IPS DF 6.9 (cell line): ENCODE measurements at places on chromosomes 13 and 19.
A peak's percentile ranks its signal among the peaks of the same experiment; 100 is the strongest.

GRCh38 chr19:31126236-31126635 lies 223.0 kb downstream of the TSHZ3 start:
- no peak for DNase-seq

- no peak for DNase-seq
Observed at GRCh38 chr13:109803825-109804224, 17.4 kb upstream of the IRS2 start.

DNA sequence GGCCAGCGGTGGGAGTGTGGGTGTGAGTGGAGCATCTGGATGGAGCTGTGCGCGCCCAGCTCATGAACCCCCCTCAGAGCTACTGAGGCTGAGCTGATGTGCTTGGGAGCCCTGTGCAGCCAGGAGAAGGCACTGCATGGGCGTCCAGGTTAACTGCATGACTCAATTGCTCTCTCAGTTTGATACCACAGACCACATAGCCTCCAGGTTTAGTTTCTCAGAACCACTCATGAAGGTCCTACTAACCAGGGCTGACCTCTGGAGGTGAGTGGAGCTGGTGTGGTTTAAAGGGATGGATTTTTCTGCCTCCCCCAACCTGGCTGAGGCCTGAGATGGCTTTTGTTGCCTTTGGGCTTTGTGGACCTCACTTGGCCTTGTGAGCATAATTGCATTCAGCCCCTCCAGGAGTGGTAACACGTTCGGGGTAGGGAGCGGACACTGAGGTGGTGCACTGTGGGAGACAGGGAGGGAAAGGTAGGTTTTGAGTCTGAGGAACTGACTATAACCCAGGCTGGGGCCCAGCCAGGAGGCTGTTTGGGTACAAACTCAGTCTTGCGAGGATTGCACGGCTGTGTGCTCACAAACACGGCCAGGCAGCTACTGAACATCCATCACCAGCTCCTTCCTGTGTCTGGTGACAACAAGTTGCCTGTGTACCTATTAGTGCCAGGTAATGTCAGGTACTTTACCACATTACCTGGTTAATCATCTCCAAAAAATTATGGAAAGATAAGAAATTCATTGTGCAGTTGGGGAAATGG lies 97.5 kb downstream of the RGCC start:
- no peak for DNase-seq

DNA sequence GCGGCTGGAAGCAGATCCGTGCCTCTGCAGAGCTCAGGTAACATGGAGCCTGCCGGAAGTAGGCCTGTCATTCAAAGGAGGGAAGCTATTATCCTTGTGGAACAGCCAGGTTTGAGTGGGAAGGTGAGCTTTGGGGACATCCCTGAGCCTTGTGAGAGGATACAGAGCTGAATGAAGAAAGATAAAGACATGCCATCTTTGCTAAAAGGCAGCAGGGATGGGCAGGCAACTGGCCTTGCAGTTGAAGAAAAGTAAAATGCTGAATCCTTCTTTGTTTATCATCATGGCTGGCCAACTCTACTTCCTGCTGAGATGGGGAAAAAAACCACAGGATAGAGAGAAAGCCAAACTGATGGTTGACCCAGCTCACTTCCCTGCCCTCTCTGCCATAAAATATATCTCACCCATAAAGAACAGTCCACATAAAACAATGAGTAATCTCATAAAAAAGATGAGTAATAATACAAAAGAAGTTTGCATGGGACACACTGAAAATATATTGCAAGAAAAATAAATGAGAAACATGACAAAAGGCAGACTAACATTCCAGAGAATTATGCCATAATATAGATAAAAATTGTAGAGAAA lies 226.3 kb downstream of the DLEU7 start:
- DNase-seq = no peak

GRCh38 chr13:27201661-27202060 lies 30.1 kb upstream of the USP12 start:
- DNase-seq = no peak

DNA sequence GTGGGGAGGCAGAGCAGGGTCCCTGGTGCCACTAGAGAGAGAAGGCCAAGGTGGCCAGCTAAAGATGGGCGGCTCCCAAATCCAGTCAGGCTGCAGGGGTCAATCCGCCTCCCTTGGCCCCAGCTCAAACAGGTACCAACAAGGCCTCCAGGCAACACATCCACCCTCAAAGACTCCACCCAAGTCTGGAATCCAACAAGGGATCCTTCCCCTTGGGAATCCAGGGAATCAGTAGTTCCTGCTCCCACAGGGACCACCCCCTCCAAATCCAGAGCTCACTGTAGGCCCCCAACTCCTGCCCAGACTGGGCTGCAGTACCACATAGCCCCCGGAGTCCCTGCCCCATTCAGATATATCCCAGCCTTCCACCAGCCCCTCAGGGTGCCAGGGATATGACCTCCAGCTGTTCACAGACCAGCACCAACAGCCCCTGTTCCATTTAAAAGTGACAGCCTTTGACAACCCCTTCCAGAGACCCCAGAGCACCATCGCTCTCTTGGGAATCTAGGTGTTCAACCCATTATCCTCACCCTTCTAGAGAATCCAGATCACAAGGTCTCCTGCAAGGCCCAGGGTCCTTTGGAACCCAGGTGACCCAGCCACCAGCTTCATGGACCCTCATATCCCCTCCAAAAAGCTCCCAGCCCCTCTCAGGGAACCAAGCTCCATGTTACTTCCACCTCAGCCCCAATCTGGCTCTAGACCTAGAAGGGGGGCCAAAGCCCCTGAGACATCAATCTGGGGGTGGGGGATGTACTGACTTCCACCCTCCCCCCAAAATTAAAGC lies 3.2 kb downstream of the ERF start:
- DNase-seq = no peak

- DNase-seq = no peak
Observed at GRCh38 chr13:98543378-98544103, 33.4 kb downstream of the STK24 start.

- DNase-seq = no peak
Observed at GRCh38 chr19:1856345-1856697, 7.1 kb downstream of the KLF16 start.

DNA sequence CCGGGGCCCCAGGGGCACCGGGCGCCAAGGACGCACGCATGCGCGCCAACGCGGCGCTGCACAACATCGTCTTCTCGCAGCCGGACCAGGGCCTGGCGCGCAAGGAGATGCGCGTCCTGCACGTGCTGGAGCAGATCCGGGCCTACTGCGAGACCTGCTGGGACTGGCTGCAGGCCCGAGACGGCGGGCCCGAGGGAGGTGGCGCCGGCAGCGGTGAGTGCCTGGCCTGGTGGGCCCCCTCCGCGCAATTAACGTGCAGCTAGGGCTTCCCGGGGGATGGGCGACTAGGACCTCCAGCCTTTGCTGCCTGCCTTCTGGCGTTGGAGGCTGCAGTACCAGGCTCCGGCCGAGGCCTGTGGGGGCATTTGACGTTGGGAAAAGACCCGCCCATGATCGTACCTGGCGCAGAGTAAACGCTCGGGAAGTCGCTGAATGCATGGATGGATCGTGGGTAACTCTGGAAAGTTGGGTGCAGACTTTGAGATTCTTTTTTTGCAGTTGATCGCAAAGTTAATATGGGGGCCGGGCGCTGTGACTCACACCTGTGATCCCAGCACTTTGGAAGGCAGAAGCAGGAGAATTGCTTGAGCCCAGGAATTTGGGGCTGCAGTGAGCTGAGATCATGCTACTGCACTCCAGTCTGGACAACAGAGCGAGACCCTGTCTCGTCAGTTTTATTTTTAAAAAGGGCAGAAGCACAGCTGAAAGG lies 7.3 kb downstream of the APC2 start:
- no peak for DNase-seq

GRCh38 chr13:34265046-34265679 lies 447.2 kb downstream of the RFC3 start:
- no peak for DNase-seq

DNA sequence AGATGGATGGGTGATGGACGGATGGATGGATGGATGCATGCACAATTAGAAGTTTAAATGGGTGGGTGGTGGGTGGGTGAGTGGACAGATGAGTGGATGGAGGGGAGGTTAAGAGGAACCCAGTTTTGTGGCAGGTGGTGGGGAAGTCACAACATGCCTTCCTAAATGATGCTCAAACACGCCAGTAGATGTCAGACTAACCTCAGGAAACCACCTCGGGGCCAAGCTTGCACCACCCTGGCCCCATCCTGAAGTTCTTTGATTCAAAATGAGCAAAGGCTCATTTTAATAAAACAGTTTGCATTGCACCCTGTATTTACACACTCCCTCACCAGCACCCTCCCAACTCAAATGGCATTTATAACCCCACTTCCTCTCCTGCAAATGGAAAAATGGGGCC lies 91.4 kb upstream of the CACNA1A start:
- DNase-seq = no peak

DNA sequence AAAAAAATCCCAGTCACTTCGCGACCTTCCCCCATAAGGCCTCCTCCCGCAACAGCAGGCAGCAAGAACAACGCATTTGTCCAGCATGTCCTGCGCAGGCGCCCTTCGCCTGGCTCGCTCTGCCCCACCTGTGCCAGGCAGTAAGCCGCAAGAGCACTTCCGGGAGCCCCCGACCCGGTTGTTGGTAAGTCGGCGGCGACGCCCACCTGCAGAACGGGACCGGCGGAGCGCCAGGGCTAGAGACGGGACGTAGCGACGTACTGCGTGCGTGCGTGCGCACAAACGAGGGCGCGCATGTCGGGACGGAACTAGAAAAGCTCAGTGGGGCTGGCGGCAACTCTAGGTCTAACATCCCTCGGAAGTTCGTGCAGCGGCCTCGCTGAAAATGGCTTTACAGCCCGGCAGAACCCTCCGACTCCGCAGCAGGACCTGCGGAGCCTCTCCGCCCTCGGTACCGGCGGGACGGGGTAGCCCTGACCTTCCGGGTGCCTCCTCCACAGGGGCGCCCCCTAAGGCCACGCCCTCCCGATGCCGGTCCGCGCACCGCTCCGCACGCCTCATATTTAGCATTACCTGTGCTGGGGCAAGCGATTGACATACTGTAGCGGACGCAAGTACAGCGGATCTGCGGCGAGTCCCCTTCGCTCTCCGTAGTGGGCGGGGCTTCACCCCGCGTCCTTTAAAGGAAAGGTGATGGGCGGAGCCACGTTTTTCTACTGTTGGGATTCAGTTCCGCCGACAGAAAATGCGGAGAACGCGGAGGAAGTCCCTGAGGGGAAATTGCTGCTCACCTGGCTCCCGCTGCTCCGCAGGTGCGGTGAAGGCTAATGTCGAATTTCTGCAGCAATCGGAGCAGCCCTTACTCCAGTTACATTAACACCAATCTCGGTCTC lies at the start of gene MTIF3:
TSS of gene MTIF3 (minus strand) at position 629 of the 893 bp plus-strand sequence. CDS start 10,116 bp downstream, outside the sequence.
- peak; percentile 90 for DNase-seq

GRCh38 chr19:6101991-6102390 lies 8.3 kb downstream of the RFX2 start:
- no peak for DNase-seq

- no peak for DNase-seq
Observed at GRCh38 chr13:109412283-109412901, 374.0 kb downstream of the IRS2 start.
